ENCODE measurements at places on chromosomes 4 and X.

GRCh38 chrX:31057691-31058090 lies 14.2 kb downstream of the FTHL17 start:
- DNase-seq, result no peak

GRCh38 chr4:123824524-123824923 lies 427.9 kb downstream of the SPRY1 start:
- DNase-seq, result no peak

- no peak for DNase-seq
Measured at GRCh38 chr4:178784491-178784890, 1342.3 kb upstream of the AGA start.

DNA sequence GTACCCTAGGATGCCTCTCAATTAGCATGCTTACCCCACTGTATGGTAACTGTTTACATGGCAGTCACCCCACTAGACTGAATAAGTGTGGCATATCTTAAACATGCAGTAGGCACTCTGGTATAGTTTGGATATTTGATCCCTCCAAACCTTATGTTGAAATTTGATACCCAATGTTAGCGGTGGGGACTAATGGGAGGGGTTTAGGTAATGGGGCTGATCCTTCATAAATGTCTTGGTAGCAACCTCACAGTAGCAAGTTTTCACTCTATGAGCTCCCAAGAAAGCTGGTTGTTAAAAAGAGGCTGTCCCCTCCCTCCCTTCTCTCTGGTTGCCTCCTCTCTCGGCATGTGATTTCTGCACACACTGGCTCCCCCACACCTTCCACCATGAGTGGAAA lies 10.1 kb downstream of the TMEM150C start:
- DNase-seq, result no peak

DNA sequence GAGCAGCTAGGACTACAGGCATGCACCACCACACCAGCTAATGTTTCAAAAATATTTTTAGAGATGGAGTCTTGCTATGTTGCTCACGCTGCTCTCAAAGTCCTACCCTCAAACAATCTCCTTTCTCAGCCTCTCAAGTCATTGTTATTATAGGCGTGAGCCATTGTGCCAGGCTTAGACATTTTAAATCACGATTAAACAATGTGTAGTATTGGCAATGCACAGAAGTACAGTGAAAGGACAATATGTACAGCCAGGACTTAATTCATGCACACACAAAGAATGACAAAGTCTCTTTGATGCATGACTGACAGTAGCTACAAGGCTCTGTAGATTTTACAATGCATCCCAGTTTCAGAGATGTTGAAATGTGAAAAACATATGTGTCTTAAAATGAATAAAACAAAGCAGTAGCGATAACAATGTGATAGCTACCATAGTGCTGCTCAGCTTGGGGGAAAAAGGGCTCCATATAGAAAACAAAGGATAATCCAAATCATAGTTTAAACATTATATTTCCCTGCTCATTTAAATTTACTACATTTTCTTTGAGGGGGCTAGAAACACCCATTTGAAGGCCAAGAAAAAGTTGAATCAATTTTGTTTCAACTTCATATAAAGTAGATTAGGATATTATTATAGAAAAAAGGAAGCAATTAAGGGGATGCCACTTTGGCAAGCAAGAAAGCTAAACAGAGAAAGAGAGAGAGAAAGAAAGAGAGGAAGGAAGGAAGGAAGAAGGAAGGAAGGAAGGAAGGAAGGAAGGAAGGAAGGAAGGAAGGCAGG lies 272.4 kb upstream of the SMIM31 start:
- no peak for DNase-seq

Measured in stimulated activated CD8-positive, alpha-beta memory T cell treated with anti-CD3 and anti-CD28 coated beads, Interleukin-7, amount 100 ng/mL, for 24 hours (primary cell).